Tibial artery (tissue), 4 donors: ENCODE measurements at places on chromosomes 1 and 21.

GRCh38 chr1:232598133-232598532, 31.8 kb downstream of the SIPA1L2 start:
- DNase-seq = no peak

GRCh38 chr1:32266921-32267591, 16.0 kb downstream of the LCK start:
- DNase-seq = no peak

GRCh38 chr1:104353580-104353979, 603.9 kb downstream of the AMY1C start:
- DNase-seq = no peak

DNA sequence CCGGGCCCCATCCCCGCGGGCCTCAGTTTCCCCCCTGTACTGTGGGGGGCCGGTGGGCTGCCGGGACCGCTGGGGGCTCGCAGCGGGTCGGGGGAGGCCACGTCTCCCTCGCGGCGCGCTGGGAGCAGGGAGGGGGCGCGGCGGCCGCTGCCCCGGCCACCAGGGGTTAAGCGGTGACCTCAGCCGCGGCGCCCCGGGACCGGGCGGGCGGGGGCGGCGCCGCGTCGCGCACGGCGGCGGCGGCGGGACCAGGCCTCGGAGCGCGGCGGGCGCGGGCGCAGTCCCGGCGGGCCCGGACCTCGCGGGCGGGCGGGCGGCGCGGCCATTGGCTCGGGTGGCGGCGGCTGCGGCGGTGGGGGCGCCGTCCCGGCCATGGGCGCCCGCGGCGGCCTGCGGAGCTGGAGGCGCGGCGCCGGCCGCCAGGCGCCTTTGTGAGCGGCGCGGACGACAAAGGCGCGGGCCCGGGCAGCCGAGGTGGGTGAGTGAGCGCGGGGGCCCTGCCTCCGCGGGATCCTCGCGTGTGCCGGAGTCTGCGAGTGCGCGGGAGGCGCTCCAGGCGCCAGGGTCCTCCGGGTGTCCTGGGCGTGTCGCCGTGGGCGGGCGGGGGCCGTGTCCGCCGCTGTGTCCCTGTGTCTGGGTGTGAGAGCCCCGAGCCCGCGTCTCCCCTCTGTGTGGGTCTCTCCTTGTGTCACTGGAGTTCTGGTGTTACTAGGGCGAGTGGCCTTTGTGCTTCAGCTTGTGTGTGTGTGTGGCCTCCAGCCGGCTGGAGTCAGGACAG, at the start of gene ARHGEF10L:
Gene ARHGEF10L, plus strand, starts transcription at position 222 of the 778 bp plus-strand sequence. CDS start 40,898 bp downstream, outside the sequence.
- peak; percentile 73 for DNase-seq

- no peak for DNase-seq
Observed at GRCh38 chr1:181482001-181482430, 1.3 kb upstream of the CACNA1E start.

GRCh38 chr1:61403679-61404596, 321.0 kb downstream of the TM2D1 start:
- DNase-seq = no peak
